ENCODE measurements at places on chromosomes 16 and 17.

DNA sequence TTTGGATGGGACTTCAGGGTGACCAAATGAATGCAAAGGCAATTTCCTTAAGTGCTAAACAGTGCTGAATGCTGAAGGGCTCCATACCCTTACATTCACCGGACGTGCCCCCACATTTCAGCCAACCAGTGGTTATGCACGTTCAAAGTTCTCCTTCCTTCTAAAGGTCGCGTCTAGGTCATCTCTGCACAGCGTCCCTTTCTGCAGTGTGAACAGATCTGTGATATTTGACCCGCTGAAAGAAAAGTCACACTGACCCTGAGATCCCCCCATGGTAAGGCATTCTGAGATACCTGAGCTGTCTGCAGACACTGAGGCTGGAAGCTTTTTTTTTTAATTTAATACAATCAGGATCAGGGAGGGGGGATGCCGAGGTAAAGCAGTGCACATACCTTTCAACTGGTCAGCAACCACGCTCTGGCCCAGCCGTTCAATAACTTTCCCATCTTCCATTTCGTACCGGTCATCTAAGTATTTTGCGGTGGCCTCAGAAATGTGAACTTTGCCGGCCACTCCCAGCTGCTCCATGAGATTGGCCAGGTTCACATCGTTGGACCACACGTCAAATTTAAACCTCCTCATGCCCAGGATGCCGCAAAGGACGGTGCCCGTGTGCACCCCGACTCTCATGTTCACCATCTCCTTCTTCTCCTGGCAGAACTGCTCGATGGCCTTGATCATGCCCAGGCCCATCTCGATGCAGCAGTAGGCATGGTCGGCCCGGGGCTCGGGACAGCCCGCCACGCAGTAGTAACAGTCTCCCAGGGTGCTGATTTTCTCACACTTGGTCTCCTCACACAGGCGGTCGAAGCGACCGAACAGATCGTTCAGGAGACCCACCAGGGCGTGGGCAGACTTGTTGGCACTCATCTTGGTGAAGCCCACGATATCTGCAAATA, 2.6 kb downstream of the ADCY9 start:
- no peak for DNase-seq

DNA sequence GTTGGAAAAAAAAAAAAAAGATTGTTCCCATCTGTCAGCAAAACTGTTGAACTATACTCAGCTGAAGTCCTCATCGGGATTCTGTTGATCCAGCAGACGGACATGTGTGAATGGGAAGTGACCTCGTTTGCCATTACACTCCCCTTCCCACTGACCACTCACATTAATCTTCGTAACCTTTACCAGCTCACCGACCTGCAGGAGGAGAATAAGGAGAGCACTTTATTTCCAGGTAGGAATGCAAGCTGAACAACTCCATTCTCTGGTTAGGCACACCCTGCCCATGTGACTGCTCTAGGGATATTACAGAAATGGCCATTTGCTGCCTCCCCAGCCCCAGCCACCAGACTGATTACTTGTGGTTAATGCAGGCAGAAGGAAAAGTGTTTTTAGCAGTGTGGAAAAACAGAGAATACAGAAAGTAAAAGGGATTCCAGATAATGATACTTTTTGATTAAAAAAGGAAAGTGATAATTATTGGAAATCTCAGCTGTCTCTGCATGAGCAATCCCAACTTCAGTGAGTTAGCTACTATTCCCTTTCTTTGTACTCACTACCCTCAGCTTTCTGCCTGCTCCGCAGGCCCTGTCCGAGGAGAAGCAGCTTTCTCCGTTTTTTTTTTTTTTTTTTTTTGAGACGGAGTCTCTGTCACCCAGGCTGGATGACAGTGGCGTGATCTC, 23.6 kb upstream of the YWHAE start:
- no peak for DNase-seq

DNA sequence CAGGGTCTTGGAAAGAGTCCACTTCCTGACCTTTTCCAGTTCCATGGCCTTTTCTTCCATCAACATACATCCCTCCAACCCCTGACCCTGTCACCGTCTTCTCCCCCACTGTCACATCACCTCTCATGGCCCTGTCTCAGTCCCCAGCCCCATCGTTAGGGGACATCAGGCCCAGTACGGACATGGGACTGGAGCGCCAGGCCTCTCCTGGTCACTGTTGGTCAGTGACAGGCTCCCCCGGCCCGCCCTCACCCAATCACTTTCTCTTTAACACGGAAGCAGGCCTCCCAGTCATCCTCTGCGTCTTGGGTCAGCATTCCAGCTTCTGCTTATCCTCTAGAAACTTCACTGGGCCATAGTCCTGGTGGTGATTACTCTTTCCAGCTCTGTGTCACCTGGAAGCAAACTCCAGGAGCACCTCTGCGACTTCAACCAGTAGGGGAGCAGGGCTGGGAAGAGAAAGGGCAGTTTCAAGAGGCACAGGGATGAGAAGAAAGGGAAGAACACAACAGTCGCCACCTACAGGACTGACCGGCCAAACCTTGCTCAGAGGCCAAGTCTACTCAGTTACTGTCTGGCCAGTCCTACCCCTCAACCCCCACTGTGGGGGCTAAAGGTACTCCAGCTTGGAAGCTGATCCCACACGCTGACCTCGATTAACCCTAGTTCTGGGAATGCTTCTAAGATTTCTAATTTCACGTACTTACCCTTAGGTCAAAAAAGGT, 15.9 kb upstream of the ICAM2 start:
- no peak for DNase-seq

GRCh38 chr17:10549096-10549842, at the start of gene MYH2:
Gene MYH2 (minus strand): TSS chr17:10549658. CDS start chr17:10547920, 1,738 bp downstream.
- DNase-seq: no peak
